Stimulated activated CD8-positive, alpha-beta memory T cell treated with anti-CD3 and anti-CD28 coated beads, Interleukin-4, amount 100 ng/mL, for 4 hours (primary cell): ENCODE measurements at places on chromosomes 5 and 9.

DNA sequence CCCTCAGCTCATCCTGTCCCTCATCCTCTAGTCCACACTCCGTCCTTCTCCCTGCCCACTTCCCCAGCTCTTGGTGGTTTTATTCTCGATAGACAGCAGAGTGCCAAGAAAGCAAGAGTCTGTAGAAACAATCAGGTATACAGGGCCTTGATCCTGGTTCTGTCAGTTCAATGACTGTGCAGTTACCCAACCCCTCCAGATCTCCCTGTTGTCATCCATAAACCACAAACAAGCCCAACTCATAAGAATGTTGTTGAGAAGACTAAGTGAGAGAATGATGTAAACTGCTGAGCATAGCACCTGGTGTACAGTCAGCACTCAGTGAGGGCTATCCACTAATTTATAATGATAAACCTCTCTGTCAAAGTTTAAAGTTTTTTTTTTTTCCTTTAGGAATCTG lies 31.3 kb downstream of the ISL1 start:
- DNase-seq, result no peak

GRCh38 chr9:113996531-113997001 lies 81.5 kb downstream of the AMBP start:
- no peak for DNase-seq

- DNase-seq, result no peak
Measured at GRCh38 chr9:89351584-89352300, 33.4 kb downstream of the SECISBP2 start.

- no peak for DNase-seq
Measured at GRCh38 chr5:82828211-82828610, 249.0 kb downstream of the TMEM167A start.

- DNase-seq, result no peak
Measured at GRCh38 chr9:115456515-115456914, 338.6 kb upstream of the TNC start.

- no peak for DNase-seq
Measured at GRCh38 chr5:122756264-122756911, 18.5 kb upstream of the SNX2 start.

- DNase-seq, result no peak
Measured at GRCh38 chr5:139126711-139127111, 71.5 kb downstream of the SIL1 start.

DNA sequence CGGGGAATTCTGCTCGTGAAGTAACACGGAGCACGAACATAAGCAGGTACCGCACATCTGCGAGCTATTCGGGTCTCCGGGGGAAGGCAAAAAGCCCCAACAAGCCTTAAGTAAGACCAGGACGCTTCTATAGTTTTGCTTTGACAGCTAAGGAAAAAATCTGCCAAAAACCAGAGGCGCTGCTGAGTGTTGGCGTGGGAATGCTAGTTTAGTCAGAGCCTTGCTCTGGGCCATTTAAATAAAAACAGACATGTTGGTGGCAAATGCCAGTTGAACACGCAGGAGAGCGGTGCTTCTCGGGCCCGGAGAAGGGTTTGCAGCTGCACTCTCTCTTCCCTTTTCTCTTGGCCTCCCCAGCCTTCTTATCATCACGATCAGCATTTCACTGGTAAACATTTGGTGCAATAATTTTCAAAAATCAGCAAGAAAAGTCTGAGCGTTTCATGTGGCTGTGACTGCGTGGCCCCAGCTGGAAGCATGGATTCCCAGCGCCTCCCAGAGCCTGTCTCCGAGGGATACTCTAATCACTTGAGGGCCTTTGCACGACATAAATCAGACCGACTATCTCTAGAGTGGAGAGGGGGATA lies 6.4 kb upstream of the NOTCH1 start:
- no peak for DNase-seq
